AG20443 (cell line): ENCODE measurements at places on chromosomes 4 and X.

- no peak for DNase-seq
Measured at GRCh38 chr4:16772366-16772850, 126.0 kb downstream of the LDB2 start.

DNA sequence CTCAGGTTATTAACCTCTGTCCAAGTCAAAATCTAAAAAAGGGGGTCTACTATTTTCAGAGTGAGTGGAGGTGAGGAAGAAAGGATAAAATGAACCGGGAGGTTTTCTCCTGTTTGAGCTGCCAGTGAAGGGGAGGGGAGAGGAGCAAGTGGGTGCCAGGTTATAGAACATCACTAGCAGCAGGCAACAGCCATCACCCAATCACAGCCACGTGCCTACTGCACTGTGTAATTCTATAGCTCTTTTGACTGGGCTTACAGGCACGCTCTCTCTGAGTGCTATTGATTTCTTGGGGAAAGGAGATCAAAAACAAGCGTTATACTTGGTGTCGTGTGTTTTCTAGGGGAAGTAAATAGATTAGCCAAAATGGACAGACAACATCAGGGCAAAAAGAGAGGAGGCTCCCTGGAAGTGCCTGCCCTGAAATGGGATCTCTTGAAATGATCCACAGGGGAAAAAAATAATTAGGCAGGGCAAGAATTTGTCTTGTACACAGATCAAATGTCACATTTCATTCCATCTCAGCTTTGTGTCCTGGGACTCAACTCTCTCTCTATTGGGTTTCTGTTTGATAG is 300.5 kb upstream of the LCORL start:
- no peak for DNase-seq

GRCh38 chr4:184102488-184102887 is 115.2 kb downstream of the ENPP6 start:
- DNase-seq, result no peak

GRCh38 chrX:1384658-1385252 is 7.2 kb downstream of the SLC25A6 start:
- DNase-seq, result peak; percentile 7

GRCh38 chr4:168928346-168928745 is 81.7 kb downstream of the CBR4 start:
- no peak for DNase-seq

DNA sequence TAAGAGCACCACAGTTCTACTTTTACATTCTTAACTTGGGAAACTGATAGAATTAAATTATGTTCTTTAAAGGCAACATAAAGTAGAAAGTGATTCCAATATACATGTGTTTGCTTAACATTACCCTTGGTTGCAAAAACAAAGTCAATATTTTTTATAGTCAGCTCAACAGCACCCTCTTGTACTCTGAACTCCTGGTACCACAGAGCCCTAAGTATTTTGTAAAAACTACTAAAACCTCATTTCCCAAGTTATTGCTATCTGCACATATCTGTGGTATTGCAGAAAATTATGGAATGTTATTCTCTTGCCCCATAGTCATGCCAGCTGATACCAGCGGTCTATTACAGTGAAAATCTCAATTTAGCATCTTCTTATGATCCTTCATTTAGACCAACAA is 2.9 kb downstream of the KIF4A start:
- no peak for DNase-seq

GRCh38 chr4:42541647-42542046 is 115.3 kb downstream of the ATP8A1 start:
- DNase-seq, result no peak

GRCh38 chr4:102500696-102501446 is at the start of gene NFKB1:
Gene NFKB1, plus strand, starts transcription at chr4:102501359. Its CDS starts 24,160 bp downstream, at chr4:102525519.
- DNase-seq, result peak; percentile 68
